ENCODE measurements at places on chromosomes 2 and 18.

- no peak for DNase-seq
Observed at GRCh38 chr18:67597759-67598158, 81.2 kb upstream of the DSEL start.

DNA sequence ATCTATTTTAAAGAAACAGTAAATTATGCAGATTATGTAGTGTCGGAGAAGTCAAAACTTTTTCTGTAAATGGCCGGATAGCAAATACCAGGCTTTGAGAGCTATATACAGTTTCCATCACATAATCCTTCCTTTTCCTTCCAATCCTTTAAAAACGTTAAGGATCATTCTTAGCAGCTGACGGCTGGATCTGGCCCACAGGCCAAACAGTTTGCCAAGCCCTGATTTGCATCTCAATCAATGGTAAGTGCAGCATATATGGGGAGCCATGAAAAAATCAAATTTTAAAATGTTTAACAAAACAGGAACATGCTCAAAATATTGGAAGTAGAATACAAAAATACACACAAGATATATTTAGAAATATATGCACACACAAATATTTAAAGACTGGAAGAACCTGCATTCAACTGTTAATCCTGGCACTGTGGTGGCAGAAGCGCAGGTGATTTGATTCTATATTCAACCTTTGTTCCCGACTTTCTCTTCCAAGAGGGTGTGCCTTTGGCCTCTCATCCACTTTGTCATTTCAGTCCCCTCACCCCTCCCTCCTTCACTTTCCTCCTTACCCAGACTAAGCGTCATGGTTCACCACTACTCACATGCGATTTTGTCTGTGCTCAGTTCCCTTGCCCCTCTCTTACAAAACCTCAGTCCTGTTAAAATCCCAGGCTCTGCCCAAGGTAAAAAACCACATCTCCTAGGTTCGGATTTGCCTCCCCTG is 27.3 kb downstream of the NDUFA10 start:
- DNase-seq: no peak

DNA sequence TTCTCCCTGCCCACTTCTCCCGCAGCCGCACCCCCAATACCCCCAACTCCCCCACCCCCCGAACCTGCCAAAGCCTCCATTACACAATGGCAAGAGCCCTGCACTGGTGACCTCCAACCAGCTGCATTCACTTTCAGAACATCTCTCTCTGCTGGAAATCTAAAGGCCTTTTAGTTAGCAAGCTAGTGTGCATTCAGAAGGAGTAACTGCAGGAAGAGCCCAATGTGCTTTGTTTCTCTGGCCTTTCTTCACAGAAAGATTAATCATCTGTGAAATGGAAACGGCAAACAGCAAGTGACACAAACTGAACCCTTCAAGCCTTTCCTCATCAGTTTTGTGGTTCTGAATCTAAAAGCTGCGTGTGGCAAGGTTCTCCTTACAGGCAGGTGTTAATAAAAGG is 124.2 kb downstream of the OLA1 start:
- no peak for DNase-seq

DNA sequence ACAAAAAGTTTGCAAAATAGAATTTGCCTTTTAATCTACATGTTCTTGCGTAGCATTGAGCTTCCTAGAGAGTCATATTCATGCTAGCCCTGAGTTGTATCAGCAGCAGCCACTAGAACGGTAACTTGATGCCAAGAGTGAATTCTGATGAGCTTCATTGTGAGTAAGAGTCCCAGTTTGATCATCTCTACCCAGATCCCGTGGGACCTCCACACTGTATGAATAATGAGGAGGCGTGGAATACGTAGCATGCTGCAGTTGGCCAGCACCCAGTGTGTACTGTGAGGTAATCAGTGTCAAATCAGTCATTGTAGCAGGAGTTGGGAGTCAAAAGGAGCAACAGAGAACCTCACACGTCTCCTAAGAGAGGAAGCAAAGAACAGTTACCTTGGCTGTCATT is 197.9 kb downstream of the NEDD4L start:
- DNase-seq: no peak

DNA sequence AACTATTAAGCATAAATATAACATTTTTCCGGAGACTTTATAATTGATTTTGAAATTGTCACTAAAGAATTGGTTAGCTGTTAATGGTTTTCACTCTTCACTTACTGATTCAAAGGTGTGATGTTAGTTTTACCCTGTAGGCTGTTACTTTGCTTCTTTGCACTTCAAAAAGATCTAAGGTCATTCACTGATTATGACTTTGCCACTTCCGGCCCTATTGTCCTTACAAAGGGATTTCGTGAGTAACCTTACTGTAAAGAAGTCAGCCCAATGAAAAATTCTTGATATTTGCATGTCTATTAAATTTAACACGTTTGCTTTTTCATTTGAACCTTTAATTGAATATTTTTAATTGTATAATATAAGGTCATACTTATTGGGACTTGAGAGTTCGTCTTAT is 61.4 kb downstream of the GREB1L start:
- DNase-seq: no peak

Measured in CD4-positive, alpha-beta T cell treated with Interleukin-4 for 4 hours (primary cell).